Effector memory CD4-positive, alpha-beta T cell (primary cell): ENCODE measurements at places on chromosomes 1 and 21.

- no peak for DNase-seq
- no peak overlapping the region for H3K27ac ChIP-seq
- peaks cover 7% of the 10 kb centered on the region for H3K4me1 ChIP-seq
- H3K36me3 ChIP-seq, result no peaks in the 10 kb centered on the region
Measured at GRCh38 chr1:59061876-59062275, 235.0 kb upstream of the FGGY start.

- H3K27me3 ChIP-seq, result no peaks in the 10 kb centered on the region
- no peaks in the 10 kb centered on the region for H3K36me3 ChIP-seq
- H3K27ac ChIP-seq, result peak overlapping the region; percentile 94
- no peak for DNase-seq
Measured at GRCh38 chr1:161398900-161399256, 31.2 kb upstream of the CFAP126 start.

DNA sequence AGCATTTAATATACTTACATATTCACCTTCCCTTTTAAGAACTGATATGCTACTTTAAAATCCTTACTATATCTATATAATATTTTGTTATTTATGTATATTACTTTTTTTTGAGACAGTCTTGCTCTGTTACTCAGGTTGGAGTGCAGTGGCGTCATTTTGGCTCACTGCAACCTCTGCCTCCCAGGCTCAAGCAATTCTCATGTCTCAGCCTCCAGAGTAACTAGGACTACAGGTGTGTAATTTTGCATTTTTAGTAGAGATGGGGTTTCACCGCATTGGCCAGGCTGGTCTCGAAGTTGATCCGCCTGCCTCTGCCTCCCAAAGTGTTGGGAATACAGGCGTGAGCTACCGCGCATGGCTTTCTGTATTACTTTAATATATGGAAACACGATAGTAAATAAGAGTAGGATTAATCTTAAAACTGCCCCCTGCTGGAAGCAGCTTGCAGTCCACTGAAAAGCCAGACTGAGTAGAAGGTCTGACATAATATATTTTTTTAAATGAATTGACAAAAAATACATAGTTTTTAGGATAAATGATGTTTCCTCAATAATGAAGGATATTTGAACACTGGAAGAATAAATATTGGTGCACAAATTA lies 24.4 kb downstream of the RCAN3 start:
- peaks cover 12% of the 10 kb centered on the region for H3K4me1 ChIP-seq
- no peak overlapping the region for H3K4me3 ChIP-seq
- peak overlapping the region; percentile 15 for H3K27ac ChIP-seq
- no peak for DNase-seq
- H3K36me3 ChIP-seq, result peaks cover 32% of the 10 kb centered on the region

DNA sequence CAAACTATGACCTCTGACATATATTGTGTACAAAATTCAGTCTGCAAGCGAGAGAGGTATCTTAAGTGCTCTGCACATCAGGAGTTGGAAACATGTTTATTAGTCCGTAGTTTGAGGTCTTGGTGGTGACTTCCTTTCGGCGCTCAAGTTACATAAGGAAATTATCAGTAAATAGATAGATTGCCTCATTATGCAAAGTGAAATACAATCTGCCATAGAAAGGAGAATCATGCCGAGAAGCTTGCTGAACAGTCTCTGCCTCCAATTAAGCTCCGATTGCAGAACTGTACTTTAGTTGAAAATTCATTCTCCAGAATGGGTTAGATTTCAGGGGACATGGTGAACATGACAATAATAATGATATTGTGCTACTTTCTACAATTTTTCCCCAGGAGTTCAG lies 271.8 kb downstream of the BRINP2 start:
- DNase-seq, result no peak
- H3K36me3 ChIP-seq, result no peaks in the 10 kb centered on the region
- H3K4me1 ChIP-seq, result no peaks in the 10 kb centered on the region
- H3K27ac ChIP-seq, result no peak overlapping the region
- H3K27me3 ChIP-seq, result no peaks in the 10 kb centered on the region

GRCh38 chr1:97243973-97244560 lies 522.5 kb downstream of the PTBP2 start:
- no peak overlapping the region for H3K4me3 ChIP-seq
- H3K27ac ChIP-seq, result no peak overlapping the region
- H3K4me1 ChIP-seq, result no peaks in the 10 kb centered on the region
- no peaks in the 10 kb centered on the region for H3K36me3 ChIP-seq
- DNase-seq, result no peak

GRCh38 chr1:162200096-162200847 lies 130.8 kb downstream of the NOS1AP start:
- no peaks in the 10 kb centered on the region for H3K4me1 ChIP-seq
- no peaks in the 10 kb centered on the region for H3K36me3 ChIP-seq
- no peaks in the 10 kb centered on the region for H3K27me3 ChIP-seq

GRCh38 chr21:29302359-29302875 lies 3.7 kb downstream of the BACH1 start:
- no peaks in the 10 kb centered on the region for H3K27me3 ChIP-seq
- DNase-seq, result no peak
- no peaks in the 10 kb centered on the region for H3K36me3 ChIP-seq
- no peak overlapping the region for H3K4me3 ChIP-seq
- no peak overlapping the region for H3K27ac ChIP-seq

DNA sequence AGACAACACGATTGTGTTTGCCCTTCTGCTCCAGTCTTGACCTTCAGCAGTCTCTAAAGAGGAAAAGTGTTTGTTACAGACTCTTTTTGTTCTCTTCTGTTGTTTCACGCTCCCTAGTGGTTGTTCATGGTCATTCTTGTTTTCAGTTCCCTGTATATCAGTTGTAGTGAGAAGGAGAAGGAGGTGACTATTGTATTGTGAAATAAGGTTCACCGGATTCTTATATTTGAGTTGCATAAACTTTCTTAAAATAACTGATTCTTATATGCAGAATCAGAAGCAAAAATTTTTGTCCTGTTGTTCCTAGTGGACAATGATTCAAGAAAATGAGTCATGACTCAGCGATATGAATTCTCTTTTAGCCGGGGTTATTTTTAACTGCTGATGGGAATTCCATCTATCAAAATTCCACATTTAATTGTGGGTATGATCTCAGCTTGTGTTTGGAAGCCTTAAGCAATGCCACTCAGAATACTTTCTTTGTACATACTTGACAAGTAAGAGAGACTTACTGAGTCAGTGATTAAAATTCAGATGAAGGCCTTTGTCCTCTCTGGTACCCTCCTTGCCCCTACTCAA lies 152.2 kb downstream of the CLEC20A start:
- H3K4me1 ChIP-seq, result no peaks in the 10 kb centered on the region
- H3K27ac ChIP-seq, result no peak overlapping the region
- no peaks in the 10 kb centered on the region for H3K36me3 ChIP-seq
- H3K27me3 ChIP-seq, result no peaks in the 10 kb centered on the region
- DNase-seq, result no peak

GRCh38 chr1:67908250-67908936 lies 75.1 kb upstream of the GNG12 start:
- no peak overlapping the region for H3K4me3 ChIP-seq
- no peak for DNase-seq
- no peaks in the 10 kb centered on the region for H3K36me3 ChIP-seq

GRCh38 chr1:212621043-212621948 lies 12.7 kb downstream of the ATF3 start:
- H3K36me3 ChIP-seq, result no peaks in the 10 kb centered on the region
- DNase-seq, result no peak
- H3K27me3 ChIP-seq, result no peaks in the 10 kb centered on the region
- H3K4me1 ChIP-seq, result no peaks in the 10 kb centered on the region
- no peak overlapping the region for H3K27ac ChIP-seq
- no peak overlapping the region for H3K4me3 ChIP-seq

GRCh38 chr1:16014509-16015482 lies 3.0 kb downstream of the HSPB7 start:
- H3K4me3 ChIP-seq, result no peak overlapping the region
- peaks cover 7% of the 10 kb centered on the region for H3K27me3 ChIP-seq
- H3K36me3 ChIP-seq, result no peaks in the 10 kb centered on the region
- H3K4me1 ChIP-seq, result peaks cover 6% of the 10 kb centered on the region

DNA sequence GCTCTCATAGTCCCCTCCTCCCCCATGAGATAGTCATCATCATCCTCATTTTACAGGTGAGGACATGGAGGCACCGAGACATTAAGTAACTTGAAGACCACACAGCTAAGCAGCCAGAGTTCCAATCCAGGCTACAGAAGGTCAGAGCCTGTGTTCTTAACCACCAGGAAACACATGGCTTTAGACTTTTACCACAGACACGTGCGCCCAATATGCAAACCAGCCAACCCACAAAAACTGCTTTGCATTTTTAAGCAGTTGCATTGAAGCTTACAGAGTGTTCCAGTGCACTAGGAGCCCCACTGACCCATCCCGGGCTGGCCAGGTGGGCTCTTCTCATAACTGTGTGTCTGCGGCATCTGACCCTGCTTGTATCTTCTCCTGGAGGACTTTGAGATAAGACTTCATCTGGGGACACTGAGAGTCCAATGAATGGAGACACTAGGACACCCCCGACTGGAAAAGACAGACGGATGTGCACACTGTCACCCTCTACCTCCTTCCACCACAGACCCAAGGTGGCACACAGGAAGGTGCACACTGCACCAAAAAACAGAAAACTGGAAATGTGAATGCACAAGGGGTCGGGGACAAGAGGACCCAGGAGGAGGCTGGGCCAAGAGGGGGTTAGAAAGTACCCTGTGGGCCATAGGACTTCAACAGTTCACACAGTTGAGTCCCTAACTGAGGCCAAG lies 56.4 kb downstream of the ETS2 start:
- H3K4me1 ChIP-seq, result no peaks in the 10 kb centered on the region
- no peaks in the 10 kb centered on the region for H3K27me3 ChIP-seq
- no peaks in the 10 kb centered on the region for H3K36me3 ChIP-seq
- no peak overlapping the region for H3K4me3 ChIP-seq
- no peak overlapping the region for H3K27ac ChIP-seq

DNA sequence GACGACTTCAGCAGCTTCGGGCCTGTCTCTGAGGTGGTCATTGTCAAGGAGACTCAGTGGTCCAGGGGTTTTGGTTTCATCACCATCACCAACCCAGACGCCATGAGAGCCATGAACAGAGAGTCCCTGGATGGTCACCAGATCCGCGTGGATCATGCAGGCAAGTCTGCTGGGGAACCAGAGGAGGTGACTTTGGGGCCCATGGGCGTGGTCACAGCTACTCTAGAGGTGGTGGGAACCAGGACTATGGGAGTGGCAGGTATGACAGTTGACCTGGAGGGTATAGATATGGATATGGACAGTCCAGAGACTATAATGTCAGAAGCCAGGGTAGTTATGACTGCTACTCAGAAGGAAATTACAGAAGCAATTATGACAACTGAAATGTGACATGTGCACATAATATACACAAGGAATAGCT lies 19.3 kb upstream of the METTL13 start:
- no peak for DNase-seq
- no peaks in the 10 kb centered on the region for H3K36me3 ChIP-seq
- H3K27me3 ChIP-seq, result peaks cover 6% of the 10 kb centered on the region
- no peak overlapping the region for H3K27ac ChIP-seq

GRCh38 chr1:41620365-41621169 lies 136.1 kb upstream of the EDN2 start:
- H3K27ac ChIP-seq, result no peak overlapping the region
- H3K27me3 ChIP-seq, result no peaks in the 10 kb centered on the region
- H3K4me1 ChIP-seq, result peaks cover 7% of the 10 kb centered on the region
- no peaks in the 10 kb centered on the region for H3K36me3 ChIP-seq

- no peak for DNase-seq
- H3K36me3 ChIP-seq, result no peaks in the 10 kb centered on the region
- no peak overlapping the region for H3K27ac ChIP-seq
Measured at GRCh38 chr21:38272215-38272614, 15.4 kb downstream of the KCNJ15 start.

GRCh38 chr1:54548389-54549044 lies 489 bp downstream of the ACOT11 start:
- no peak overlapping the region for H3K27ac ChIP-seq
- no peaks in the 10 kb centered on the region for H3K27me3 ChIP-seq
- H3K4me3 ChIP-seq, result no peak overlapping the region
- H3K36me3 ChIP-seq, result no peaks in the 10 kb centered on the region
- DNase-seq, result no peak
- H3K4me1 ChIP-seq, result no peaks in the 10 kb centered on the region

DNA sequence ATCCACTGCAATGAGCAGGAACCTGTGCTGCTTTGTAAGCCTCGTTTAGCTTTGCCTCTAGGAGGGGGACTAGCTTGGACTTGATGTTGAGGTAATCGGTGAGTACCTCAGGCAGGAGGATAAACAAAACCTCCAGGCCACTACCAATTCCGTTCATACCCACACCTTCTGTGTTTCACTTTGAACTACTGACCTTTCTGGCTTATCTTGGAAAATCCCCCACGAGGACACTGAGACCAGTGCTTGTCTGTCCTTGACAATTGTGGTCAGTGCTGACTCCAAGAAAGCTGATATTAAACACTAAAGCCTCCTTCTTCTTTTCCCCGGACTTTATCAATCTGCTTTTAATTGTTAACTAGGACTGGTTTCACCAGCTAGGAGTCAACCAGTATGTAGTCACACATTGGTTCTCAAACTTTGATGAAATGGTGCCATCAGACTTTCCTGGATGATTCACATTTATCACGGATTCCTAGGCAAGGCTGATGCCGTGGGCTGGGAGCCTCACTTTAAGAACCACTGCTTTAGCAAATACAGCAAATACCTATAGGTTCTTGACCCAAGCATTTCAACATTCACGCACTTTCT lies 52.7 kb downstream of the TGFB2 start:
- H3K27ac ChIP-seq, result no peak overlapping the region
- H3K4me3 ChIP-seq, result no peak overlapping the region
- H3K4me1 ChIP-seq, result no peaks in the 10 kb centered on the region
- H3K36me3 ChIP-seq, result no peaks in the 10 kb centered on the region
- no peaks in the 10 kb centered on the region for H3K27me3 ChIP-seq

DNA sequence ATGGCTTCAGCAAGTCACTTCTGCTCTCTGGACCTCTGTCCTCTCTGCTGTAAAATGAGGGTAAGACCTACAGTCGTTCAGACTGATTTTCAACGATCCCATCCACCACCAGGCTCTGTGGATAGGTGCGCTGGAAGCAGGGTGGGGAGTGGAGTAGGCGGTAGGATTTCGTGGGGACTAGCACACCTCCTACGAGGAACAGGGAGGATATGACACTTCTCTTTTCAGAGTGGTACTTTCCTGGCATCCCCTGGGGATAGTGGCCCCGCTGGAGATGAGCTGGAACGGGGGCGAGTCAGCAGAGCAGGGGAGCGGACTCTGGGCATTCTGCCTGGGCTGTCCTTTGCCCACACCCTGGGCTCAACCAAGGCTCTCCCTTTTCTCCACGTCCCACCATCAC lies 17.7 kb downstream of the ETNK2 start:
- no peaks in the 10 kb centered on the region for H3K27me3 ChIP-seq
- peaks cover 6% of the 10 kb centered on the region for H3K36me3 ChIP-seq
- DNase-seq, result no peak
- H3K27ac ChIP-seq, result no peak overlapping the region

GRCh38 chr1:23667411-23667810 lies 24.2 kb upstream of the RPL11 start:
- no peak for DNase-seq
- H3K4me3 ChIP-seq, result no peak overlapping the region
- peaks cover 7% of the 10 kb centered on the region for H3K4me1 ChIP-seq
- no peaks in the 10 kb centered on the region for H3K36me3 ChIP-seq

GRCh38 chr1:33836911-33837310 lies 27.0 kb upstream of the HMGB4 start:
- no peaks in the 10 kb centered on the region for H3K27me3 ChIP-seq
- DNase-seq, result no peak
- no peaks in the 10 kb centered on the region for H3K36me3 ChIP-seq
- H3K27ac ChIP-seq, result no peak overlapping the region
- no peak overlapping the region for H3K4me3 ChIP-seq

- no peaks in the 10 kb centered on the region for H3K4me1 ChIP-seq
- no peak overlapping the region for H3K4me3 ChIP-seq
- peaks cover 4% of the 10 kb centered on the region for H3K27me3 ChIP-seq
- no peaks in the 10 kb centered on the region for H3K36me3 ChIP-seq
- no peak for DNase-seq
Measured at GRCh38 chr1:63703701-63704107, 70.1 kb upstream of the ROR1 start.
